ENCODE measurements at places on chromosomes 13 and 19. TPM values are rescaled to one million over a fixed set of nuclear protein-coding genes. Genes with fewer than 3 reads are reported as not detected.

MCF2L gene
- 0.48 TPM for total RNA-seq

TEX26 gene
- not detected for total RNA-seq

SBK2 gene
- 2.3 TPM for total RNA-seq

TMEM238 gene
- total RNA-seq = 1.6 TPM

CCDC8 gene
- not detected for total RNA-seq

SLC1A6 gene
- total RNA-seq = not detected

ELANE gene
- not detected for total RNA-seq

NLRP7 gene
- total RNA-seq = not detected

CEACAM8 gene
- not detected for total RNA-seq

ZNF682 gene
- total RNA-seq = not detected

DPF1 gene
- 4.3 TPM for total RNA-seq

RGL3 gene
- 1.9 TPM for total RNA-seq

LGALS14 gene
- total RNA-seq = not detected

LDLR gene
- total RNA-seq = 29.7 TPM

CYP2S1 gene
- 26.9 TPM for total RNA-seq

PRR22 gene
- total RNA-seq = 2.9 TPM

LSR gene
- total RNA-seq = 9.8 TPM

FPR1 gene
- total RNA-seq = 0.31 TPM

ZNF98 gene
- not detected for total RNA-seq

KLK10 gene
- 0.27 TPM for total RNA-seq

ALOX5AP gene
- 3.7 TPM for total RNA-seq

IL4I1 gene
- 1.2 TPM for total RNA-seq

CBLC gene
- total RNA-seq = not detected

ZNF470 gene
- 1.7 TPM for total RNA-seq

ACER1 gene
- total RNA-seq = not detected

HSH2D gene
- total RNA-seq = not detected

MYO1F gene
- 0.49 TPM for total RNA-seq

GPR12 gene
- total RNA-seq = not detected

SLITRK1 gene
- not detected for total RNA-seq

ZNF708 gene
- total RNA-seq = 0.57 TPM

UBE2L5 gene
- total RNA-seq = not detected

LILRB4 gene
- not detected for total RNA-seq

ZGLP1 gene
- 1.4 TPM for total RNA-seq

TRAPPC6A gene
- total RNA-seq = 43.4 TPM

CGB2 gene
- 0.71 TPM for total RNA-seq

EBI3 gene
- total RNA-seq = 5.2 TPM

CLEC17A gene
- total RNA-seq = 0.09 TPM
